ENCODE measurements at places on chromosomes 1 and 21. TPM values are rescaled to one million over a fixed set of nuclear protein-coding genes. Genes with fewer than 3 reads are reported as not detected.

- H3K4me3 ChIP-seq, result no peak overlapping the region
- no peaks in the 10 kb centered on the region for H3K36me3 ChIP-seq
- H3K27me3 ChIP-seq, result no peaks in the 10 kb centered on the region
These were observed 14.9 kb downstream of the ZYG11A start for GRCh38 chr1:52857443-52857842.

DNA sequence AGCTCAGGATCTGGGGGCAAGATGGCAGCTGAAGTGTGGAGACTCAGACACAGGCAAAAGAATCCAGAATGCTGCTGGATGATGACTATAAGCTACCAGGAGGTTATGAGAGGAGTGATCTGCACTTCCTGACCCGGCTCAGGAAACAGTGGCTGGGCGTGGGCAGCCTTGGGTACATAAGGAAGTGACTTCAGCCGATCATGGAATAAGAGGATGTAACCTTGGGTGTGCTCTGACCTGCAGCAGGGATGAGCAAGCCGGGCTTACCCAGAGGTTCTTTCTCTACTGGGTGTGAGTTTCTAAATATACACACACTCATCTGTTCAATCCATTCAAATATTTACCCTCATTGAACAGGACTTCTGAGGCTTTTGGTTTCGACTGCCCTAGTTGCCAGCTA, 62.7 kb downstream of the CD34 start:
- no peak for DNase-seq
- H3K4me1 ChIP-seq, result peaks cover 14% of the 10 kb centered on the region
- H3K4me3 ChIP-seq, result no peak overlapping the region
- peak overlapping the region; percentile 28 for H3K27ac ChIP-seq
- peaks cover 5% of the 10 kb centered on the region for H3K36me3 ChIP-seq
- H3K27me3 ChIP-seq, result no peaks in the 10 kb centered on the region

GRCh38 chr1:118878661-118879060, 109.5 kb downstream of the TBX15 start:
- no peak overlapping the region for H3K27ac ChIP-seq
- H3K27me3 ChIP-seq, result peaks cover 2% of the 10 kb centered on the region
- no peak for DNase-seq

- DNase-seq, result no peak
- H3K27ac ChIP-seq, result no peak overlapping the region
These were observed 8.3 kb downstream of the SUSD4 start for GRCh38 chr1:223355699-223356098.

The NIBAN1 gene
- total RNA-seq, result 3.5 TPM

DNA sequence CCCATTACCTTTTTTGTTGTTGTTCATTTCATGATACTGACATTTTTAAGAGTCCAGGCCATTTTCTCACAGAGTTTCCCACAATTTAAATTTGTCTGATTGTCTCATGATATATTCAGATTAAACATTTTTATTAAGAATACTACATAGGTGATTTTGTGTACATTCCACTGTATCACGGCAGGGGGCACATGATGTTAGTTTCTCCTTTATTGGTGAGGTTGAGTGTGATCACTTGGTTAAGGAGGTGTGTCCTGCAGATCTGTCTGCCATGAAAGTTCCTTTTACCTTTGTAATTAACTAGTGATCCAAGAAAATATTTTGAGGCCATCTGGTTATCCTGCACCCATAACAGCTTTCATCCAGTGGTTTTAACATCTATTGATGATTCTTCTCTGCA, 11.8 kb downstream of the RTCA start:
- H3K4me1 ChIP-seq, result no peaks in the 10 kb centered on the region
- H3K4me3 ChIP-seq, result no peak overlapping the region

- no peak overlapping the region for H3K4me3 ChIP-seq
- H3K36me3 ChIP-seq, result peaks cover 11% of the 10 kb centered on the region
- no peaks in the 10 kb centered on the region for H3K27me3 ChIP-seq
- DNase-seq, result no peak
These were observed 20.6 kb downstream of the MEF2D start for GRCh38 chr1:156480016-156480370.

DNA sequence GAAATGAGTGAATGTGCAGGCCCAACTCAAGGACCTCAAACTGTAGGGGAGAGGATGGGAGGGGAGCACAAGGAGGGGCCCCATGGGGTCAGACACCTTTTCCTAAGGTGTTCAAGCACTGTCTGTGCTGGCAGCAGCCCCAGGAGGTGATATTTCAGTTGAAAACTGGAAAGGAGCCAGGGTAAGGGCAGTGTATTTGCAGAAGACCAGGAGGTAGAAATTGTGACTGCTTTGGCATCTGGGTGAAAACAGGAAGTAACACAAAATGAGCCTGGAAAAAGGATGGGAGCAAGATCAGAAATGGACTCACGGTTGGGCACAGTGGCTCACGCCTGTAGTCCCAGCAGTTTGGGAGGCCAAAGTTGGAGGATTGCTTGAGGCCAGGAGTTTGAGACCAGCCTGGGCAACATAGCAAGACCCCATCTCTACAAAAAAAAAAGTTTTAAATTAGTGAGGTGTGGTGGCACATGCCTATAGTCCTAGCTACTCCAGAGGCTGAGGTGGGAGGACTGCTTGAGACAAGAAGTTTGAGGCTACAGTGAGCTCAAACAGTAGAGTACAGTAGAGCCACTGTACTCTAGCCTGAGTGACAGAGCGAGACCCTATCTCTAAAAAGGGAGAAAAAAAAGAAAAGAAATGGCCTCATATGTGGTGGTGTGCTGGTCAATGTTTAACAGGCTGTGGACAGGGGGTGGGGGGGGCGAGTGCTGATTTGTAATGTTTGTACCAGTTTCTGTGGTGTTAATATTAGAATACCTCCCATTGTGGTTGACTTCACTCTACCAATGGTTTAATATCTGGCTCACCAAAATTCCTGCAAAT, 76.2 kb upstream of the ANGPTL1 start:
- no peak overlapping the region for H3K4me3 ChIP-seq
- peaks cover 10% of the 10 kb centered on the region for H3K27me3 ChIP-seq
- peak; percentile 29 for DNase-seq
- H3K27ac ChIP-seq, result peak overlapping the region; percentile 8

- peaks cover 4% of the 10 kb centered on the region for H3K36me3 ChIP-seq
- H3K4me1 ChIP-seq, result peaks cover 60% of the 10 kb centered on the region
- H3K27me3 ChIP-seq, result peaks cover 35% of the 10 kb centered on the region
- peak within 1 kb of the TSS; percentile 74 for H3K27ac ChIP-seq
These were observed at the start of gene KAZN for GRCh38 chr1:14598498-14599182. Gene KAZN, plus strand, starts transcription at chr1:14598685.

DNA sequence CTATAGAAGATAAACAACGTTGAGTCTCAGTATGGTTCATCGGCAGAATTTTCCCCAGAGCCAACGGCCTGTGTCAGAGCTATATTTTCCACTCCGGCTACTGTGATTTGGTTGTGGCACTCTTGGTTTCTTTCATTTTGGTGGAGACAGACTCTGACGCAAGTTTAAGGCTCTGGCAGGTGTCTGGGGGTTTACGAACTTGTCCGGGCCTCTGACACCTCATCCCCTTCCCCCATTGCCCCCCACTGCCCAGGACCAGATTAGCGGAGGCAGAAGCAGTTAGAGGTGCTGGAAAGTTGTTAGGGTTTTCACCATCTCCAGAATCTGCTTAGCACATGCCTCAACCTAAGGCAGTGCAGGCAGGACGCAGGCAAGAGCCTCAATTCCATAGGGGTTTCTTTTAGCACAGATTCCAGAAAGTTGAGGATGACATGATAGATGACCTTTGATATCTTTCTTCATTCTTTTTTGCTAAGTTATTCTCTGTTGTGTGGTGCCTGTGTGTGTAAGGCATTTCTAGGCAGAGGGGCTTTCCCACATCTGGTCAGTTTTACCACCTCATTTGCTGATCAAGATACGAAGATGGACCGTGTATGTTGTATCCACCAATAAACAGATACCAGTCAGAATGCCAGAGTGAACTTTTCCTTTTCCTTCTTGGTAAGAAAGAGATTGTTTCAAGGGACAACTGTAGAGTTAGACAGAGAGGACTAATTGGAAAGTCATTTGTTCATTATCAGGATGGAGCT, 18.4 kb upstream of the IL10 start:
- H3K27me3 ChIP-seq, result peaks cover 11% of the 10 kb centered on the region
- no peaks in the 10 kb centered on the region for H3K36me3 ChIP-seq
- DNase-seq, result no peak
- no peaks in the 10 kb centered on the region for H3K4me1 ChIP-seq

- no peak for DNase-seq
- H3K27me3 ChIP-seq, result peaks cover 3% of the 10 kb centered on the region
- H3K4me1 ChIP-seq, result no peaks in the 10 kb centered on the region
These were observed 83.7 kb upstream of the CHRM3 start for GRCh38 chr1:239302696-239303095.

The AK5 gene
- 3.4 TPM for total RNA-seq

GRCh38 chr1:94098585-94099111, 22.3 kb downstream of the ABCA4 start:
- peaks cover 65% of the 10 kb centered on the region for H3K4me1 ChIP-seq
- DNase-seq, result no peak
- no peaks in the 10 kb centered on the region for H3K36me3 ChIP-seq
- no peak overlapping the region for H3K27ac ChIP-seq
- H3K27me3 ChIP-seq, result no peaks in the 10 kb centered on the region

DNA sequence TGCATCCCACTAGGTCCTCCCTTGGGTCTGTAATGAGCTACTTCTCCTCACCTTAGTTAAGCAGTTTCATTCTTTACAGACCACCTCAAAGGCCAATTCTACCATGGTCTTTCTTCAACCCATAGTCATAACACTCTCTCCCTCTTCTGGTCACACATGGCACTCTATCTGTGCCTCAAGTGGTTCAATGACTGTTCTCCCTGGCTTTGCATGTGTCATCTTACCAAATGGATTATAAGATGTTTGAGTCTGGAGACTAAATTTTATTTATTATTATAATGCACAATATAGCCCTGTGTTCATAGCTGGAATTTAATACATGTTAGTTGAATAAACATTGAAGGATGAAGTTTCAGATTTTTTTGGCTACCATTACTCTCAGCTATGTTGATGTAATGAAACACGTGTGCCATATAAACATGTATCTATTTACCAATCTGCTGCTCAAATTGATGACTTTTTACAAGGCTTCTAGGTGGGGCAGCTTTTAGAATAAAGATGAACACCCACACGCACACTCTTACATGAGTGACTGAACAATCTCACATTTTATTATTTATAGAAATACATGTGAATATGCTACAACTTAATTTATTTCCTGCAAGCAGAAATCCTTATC, 102.1 kb downstream of the RUNX1 start:
- no peaks in the 10 kb centered on the region for H3K36me3 ChIP-seq
- H3K4me1 ChIP-seq, result no peaks in the 10 kb centered on the region
- DNase-seq, result no peak
- peaks cover 13% of the 10 kb centered on the region for H3K27me3 ChIP-seq
- H3K27ac ChIP-seq, result no peak overlapping the region

DNA sequence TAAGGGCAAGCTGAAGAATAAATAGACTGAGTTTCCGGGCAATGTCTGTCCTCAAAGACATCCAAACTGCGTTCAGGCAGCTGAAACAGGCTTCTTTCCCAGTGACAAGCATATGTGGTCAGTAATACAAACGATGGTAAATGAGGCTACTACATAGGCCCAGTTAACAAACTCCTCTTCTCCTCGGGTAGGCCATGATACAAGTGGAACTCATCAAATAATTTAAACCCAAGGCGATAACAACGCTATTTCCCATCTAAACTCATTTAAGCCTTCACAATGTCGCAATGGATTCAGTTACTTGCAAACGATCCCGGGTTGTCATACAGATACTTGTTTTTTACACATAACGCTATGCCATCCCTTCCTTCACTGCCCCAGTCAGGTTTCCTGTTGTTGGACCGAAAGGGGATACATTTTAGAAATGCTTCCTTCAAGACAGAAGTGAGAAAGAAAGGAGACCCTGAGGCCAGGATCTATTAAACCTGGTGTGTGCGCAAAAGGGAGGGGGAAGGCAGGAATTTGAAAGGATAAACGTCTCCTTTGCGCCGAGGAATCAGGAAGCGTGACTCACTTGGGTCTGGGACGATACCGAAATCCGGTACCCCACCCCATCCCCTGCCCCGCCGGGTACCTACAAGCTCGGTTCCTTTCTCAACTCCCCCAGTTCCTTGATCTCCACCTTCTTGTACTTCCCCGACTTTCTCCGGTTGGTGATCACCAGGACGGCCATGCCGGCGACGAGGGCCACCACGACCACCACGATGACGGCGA, 1.3 kb downstream of the TACSTD2 start:
- peak overlapping the region; percentile 65 for H3K4me3 ChIP-seq
- peaks cover 24% of the 10 kb centered on the region for H3K27me3 ChIP-seq
- H3K36me3 ChIP-seq, result peaks cover 8% of the 10 kb centered on the region
- peak overlapping the region; percentile 28 for H3K27ac ChIP-seq

- no peaks in the 10 kb centered on the region for H3K36me3 ChIP-seq
- H3K27ac ChIP-seq, result no peak overlapping the region
- peaks cover 15% of the 10 kb centered on the region for H3K27me3 ChIP-seq
- no peak overlapping the region for H3K4me3 ChIP-seq
These were observed 80.2 kb upstream of the GREM2 start for GRCh38 chr1:240691909-240692705.

The UBE4B gene
- 58.7 TPM for total RNA-seq

DNA sequence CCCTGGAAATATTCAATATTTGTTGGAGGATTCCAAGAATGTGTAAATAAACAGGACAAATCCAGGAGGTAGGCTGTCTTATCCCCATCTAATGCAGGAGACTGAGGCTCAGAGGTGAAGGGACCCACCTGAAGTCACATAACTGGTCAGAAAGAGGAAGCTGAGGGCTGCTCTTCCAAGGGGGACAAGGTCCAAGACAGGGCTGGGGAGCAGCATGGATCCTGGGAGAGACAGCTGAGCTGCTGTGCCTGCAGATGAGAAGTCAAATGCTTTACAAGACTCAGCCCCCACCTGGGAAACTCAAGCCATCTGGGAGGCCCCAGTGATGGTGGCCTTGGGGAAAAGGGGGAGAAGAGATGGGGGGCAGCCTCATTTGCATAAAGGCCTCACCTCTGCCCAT, 224.4 kb downstream of the PTPRU start:
- H3K27me3 ChIP-seq, result peaks cover 3% of the 10 kb centered on the region
- no peak overlapping the region for H3K4me3 ChIP-seq
- no peaks in the 10 kb centered on the region for H3K36me3 ChIP-seq
- H3K27ac ChIP-seq, result no peak overlapping the region
- H3K4me1 ChIP-seq, result peaks cover 5% of the 10 kb centered on the region

The SPRR2F gene
- 5.1 TPM for total RNA-seq

The LRRC53 gene
- total RNA-seq, result not detected

- no peaks in the 10 kb centered on the region for H3K4me1 ChIP-seq
- H3K27me3 ChIP-seq, result no peaks in the 10 kb centered on the region
- H3K36me3 ChIP-seq, result peaks cover 9% of the 10 kb centered on the region
- no peak for DNase-seq
- H3K27ac ChIP-seq, result no peak overlapping the region
These were observed 25.7 kb downstream of the CTH start for GRCh38 chr1:70436622-70437251.

The SLC9A1 gene
- 41.9 TPM for total RNA-seq

GRCh38 chr1:10900691-10901090, 104.2 kb upstream of the CASZ1 start:
- H3K4me3 ChIP-seq, result peak overlapping the region; percentile 81
- peak overlapping the region; percentile 96 for H3K27ac ChIP-seq
- DNase-seq, result no peak
- H3K27me3 ChIP-seq, result no peaks in the 10 kb centered on the region
- H3K4me1 ChIP-seq, result peaks cover 34% of the 10 kb centered on the region
